NCI-H446 (cell line): ENCODE measurements at places on chromosomes 3 and 15.

DNA sequence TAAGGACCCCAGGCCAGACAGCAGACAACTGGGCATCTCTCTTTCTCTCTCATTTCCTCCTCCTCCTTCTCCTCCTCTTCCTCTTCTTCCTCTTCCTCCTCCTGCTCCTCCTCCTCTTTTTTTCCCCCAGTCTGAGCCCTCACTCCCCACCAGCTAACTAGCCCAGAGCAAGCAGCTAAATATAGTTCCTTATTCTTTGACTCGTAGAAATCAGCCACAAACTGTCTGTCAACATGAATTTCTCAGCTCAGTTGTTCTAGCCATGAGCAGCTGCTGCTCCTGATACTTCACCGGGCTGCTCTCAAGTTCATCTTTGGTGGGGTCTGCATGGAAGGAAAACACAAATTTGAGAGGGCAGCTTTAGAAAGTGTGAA, 19.2 kb upstream of the LOXL1 start:
- no peak for DNase-seq

GRCh38 chr3:56413911-56414310, 54.4 kb downstream of the ERC2 start:
- DNase-seq, result no peak

DNA sequence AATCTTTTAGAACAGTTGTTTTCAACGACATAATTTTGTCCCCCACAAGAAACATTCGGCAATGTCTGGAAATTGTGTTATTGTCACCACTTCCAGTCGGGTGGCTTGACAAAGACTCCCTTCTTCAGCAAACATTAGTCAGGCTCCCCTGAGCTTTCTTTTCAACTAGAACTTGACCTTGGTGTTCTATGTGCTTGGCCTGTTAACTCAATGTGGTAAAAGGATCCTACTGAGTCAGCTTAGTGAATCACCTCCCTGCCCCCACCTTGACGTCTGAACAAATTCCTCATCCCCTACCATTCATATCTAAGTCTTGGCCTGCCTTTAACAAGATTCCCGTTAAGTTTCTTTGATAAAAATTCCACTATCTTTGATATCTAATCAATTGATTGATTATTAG, 465.0 kb upstream of the ROBO1 start:
- DNase-seq, result no peak

GRCh38 chr3:148146947-148147826, 550.5 kb upstream of the AGTR1 start:
- no peak for DNase-seq

- DNase-seq, result no peak
These were observed 76.6 kb downstream of the GBE1 start for GRCh38 chr3:81684751-81685395.

DNA sequence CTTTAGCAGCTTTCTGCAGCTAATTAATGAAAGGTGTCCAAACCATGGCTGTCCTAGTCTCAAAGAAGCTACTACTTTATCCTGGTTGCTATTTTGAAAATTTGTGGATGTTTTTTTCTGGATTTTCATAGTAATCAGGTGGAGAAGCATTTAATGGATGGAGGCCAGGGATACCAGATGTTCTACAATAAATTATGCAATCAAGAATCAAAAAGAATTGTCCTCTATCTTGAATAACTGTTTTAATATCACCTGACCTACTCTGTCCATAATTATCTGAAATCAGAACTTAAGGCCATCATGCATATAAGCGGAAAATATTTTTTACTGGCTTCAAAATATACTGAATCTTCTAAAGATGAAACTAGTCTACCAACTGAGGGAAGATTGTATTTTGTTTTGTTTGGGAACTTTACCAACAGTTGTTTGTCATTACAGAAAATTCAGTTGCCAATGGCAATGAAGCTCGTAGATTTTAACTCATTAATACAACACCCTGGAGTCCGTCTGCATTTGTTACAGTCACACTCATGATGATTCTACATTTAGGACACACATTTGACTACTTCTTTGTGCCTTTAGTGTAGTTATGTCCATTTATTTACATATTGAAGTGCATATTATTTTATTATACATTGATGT, 762.3 kb upstream of the GRM7 start:
- DNase-seq, result no peak

- no peak for DNase-seq
These were observed 18.5 kb upstream of the IL1RAP start for GRCh38 chr3:190495354-190495753.
